HCT116 (cell line): ENCODE measurements at places on chromosomes 13 and 19. TPM values are rescaled to one million over a fixed set of nuclear protein-coding genes. Genes with fewer than 3 reads are reported as not detected.

The RFX1 gene
- total RNA-seq, result 16.3 TPM

The NXNL1 gene
- total RNA-seq, result not detected

The PSG6 gene
- not detected for total RNA-seq

The PIK3R2 gene
- total RNA-seq, result 53.4 TPM

The GAS6 gene
- total RNA-seq, result 49.4 TPM

The PRR19 gene
- total RNA-seq, result 0.93 TPM

The COL4A1 gene
- 0.57 TPM for total RNA-seq

The PPP1R13L gene
- 89.1 TPM for total RNA-seq

The CEACAM21 gene
- total RNA-seq, result 0.25 TPM

The DMKN gene
- total RNA-seq, result 246 TPM

The LACC1 gene
- total RNA-seq, result 2.6 TPM

DNA sequence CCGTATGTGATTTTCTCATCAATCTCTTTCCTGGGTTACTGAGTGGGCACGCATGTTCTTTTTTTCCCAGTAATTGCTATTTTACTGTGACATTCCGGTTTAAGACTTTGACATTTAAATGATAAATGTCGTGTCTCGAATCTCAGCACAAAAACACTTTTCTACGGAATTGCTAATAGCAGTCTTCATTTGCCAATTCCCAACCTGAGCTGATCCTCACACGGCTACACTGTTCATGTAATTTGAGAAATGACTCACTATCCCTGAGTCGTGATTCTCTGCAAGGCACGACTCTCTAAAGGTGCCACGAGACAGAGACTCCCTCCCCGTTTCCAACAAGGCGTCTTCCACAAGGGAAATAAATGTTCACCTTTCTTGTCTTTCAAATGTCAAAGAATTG, 88.7 kb upstream of the USP29 start:
- no peaks in the 10 kb centered on the region for H3K27me3 ChIP-seq
- H3K4me3 ChIP-seq, result no peak overlapping the region
- DNase-seq, result no peak
- no peaks in the 10 kb centered on the region for H3K36me3 ChIP-seq

- H3K27me3 ChIP-seq, result no peaks in the 10 kb centered on the region
- no peak overlapping the region for H3K27ac ChIP-seq
- H3K4me1 ChIP-seq, result no peaks in the 10 kb centered on the region
- no peak overlapping the region for H3K4me3 ChIP-seq
Measured at GRCh38 chr13:64855506-64855905, 2374.6 kb downstream of the PCDH9 start.

GRCh38 chr13:31240921-31241320, 41.1 kb downstream of the B3GLCT start:
- no peak for DNase-seq
- no peaks in the 10 kb centered on the region for H3K27me3 ChIP-seq
- no peak overlapping the region for H3K4me3 ChIP-seq

DNA sequence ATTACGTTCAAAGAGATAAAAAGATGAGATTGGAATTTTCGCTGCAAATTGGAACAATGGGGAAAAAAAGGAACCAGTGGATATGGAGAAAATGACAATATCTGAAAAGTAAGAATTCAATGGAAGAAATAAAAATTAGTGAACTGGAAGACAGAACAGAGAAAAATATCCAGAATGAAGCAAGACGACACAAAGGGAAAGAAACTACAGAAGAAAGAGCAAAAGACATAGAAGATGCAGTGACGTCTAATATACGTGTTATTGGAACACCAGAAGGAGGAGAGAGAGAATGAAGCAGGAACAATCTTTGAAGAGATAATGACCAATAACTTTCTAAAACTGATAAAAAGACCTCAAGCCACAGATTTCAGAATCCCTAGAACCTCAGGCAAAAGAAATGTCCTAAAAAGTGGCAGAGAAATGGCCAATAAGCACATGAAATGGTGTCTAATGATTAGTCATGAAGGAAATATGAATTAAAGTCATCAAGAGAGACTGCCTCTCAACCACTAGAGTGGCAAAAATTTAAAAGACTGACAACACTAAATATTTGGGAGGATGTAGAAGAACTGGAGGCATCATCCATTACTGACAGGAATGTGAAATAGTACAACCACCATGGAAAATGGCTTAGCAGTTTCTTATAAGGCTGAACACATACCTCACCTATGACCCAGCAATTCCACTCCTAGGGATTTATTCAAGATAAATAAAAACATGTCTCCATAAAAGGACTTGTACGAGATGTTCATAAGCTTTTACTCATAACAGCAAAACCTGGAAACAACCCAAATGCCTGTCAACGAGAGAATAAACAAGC, 56.5 kb downstream of the GADD45B start:
- peak overlapping the region; percentile 41; the same call in 1 of the 2 replicates for H3K27ac ChIP-seq
- no peaks in the 10 kb centered on the region for H3K27me3 ChIP-seq
- no peaks in the 10 kb centered on the region for H3K36me3 ChIP-seq
- peak; percentile 60 for DNase-seq
- peak overlapping the region; percentile 3; the same call in 1 of the 2 replicates for H3K4me3 ChIP-seq

DNA sequence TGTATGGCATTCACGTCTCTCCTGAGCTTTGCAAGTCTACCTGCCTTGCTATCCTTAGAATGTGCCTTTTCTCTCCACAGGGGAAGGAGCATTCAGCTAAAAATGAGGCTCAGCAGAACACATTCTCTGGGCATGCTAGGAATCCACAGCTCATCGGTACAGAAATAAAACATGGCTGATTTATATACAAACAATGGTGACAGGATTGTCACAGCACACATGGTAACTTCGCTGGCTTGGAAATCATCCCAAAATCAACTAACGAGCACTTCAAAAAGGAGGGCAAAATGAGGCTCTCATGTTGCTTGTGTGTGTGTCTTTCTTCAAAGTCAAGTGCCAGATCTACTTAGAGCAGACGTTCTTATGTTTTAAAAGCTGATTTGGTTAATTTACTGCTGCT, 373.0 kb downstream of the FGF14 start:
- no peaks in the 10 kb centered on the region for H3K27me3 ChIP-seq
- H3K4me1 ChIP-seq, result no peaks in the 10 kb centered on the region
- H3K36me3 ChIP-seq, result no peaks in the 10 kb centered on the region
- H3K27ac ChIP-seq, result no peak overlapping the region
- no peak overlapping the region for H3K4me3 ChIP-seq
- no peak for DNase-seq

GRCh38 chr19:48471836-48472235, 2.7 kb downstream of the CYTH2 start:
- DNase-seq, result no peak
- H3K27ac ChIP-seq, result no peak overlapping the region
- no peak overlapping the region for H3K4me3 ChIP-seq
- no peaks in the 10 kb centered on the region for H3K27me3 ChIP-seq
- H3K4me1 ChIP-seq, result peaks cover 20% of the 10 kb centered on the region

- no peak overlapping the region for H3K4me3 ChIP-seq
- H3K27me3 ChIP-seq, result no peaks in the 10 kb centered on the region
- no peak overlapping the region for H3K27ac ChIP-seq
- H3K36me3 ChIP-seq, result no peaks in the 10 kb centered on the region
Measured at GRCh38 chr13:88932950-88933349, 1261.8 kb downstream of the SLITRK5 start.

GRCh38 chr13:44271915-44272341, 101.7 kb upstream of the SERP2 start:
- no peaks in the 10 kb centered on the region for H3K4me1 ChIP-seq
- H3K36me3 ChIP-seq, result no peaks in the 10 kb centered on the region
- no peaks in the 10 kb centered on the region for H3K27me3 ChIP-seq
- DNase-seq, result no peak
- no peak overlapping the region for H3K4me3 ChIP-seq
- no peak overlapping the region for H3K27ac ChIP-seq

- no peaks in the 10 kb centered on the region for H3K27me3 ChIP-seq
- no peak overlapping the region for H3K4me3 ChIP-seq
- DNase-seq, result no peak
- no peaks in the 10 kb centered on the region for H3K4me1 ChIP-seq
Measured at GRCh38 chr13:21595546-21595822, 8.5 kb downstream of the MICU2 start.

- no peaks in the 10 kb centered on the region for H3K36me3 ChIP-seq
- peaks cover 7% of the 10 kb centered on the region for H3K27me3 ChIP-seq
- no peak overlapping the region for H3K4me3 ChIP-seq
- DNase-seq, result no peak
- H3K4me1 ChIP-seq, result no peaks in the 10 kb centered on the region
Measured at GRCh38 chr13:102504002-102504401, 92.8 kb upstream of the TPP2 start.

DNA sequence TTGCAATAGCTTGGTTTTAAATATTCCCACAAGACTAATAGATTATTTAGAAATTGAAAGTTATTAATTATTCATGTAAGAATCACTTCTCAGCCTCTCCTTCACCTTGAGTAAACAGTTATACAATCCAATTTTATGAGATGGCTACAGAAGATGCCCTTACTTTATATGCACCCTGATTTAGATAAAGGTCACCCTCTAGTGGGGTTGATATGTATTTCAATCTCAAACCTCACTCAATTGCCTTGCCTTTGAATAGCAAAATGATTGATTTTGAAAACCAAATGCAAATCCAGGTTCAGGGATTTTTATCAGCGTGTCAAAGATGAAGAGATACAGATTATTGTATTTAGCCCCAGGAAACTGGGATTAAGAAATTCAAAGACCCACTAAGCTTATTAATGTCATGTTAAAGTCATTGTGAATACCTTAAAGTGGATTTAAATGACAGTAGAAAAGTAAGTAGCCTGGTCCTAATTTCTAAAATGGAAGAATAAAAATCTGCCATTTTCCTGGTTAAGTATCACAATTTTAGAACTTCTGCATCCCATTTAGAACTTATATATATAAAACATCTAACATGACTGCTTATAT, 305.1 kb downstream of the ITGBL1 start:
- no peaks in the 10 kb centered on the region for H3K36me3 ChIP-seq
- H3K4me1 ChIP-seq, result no peaks in the 10 kb centered on the region
- DNase-seq, result no peak
- H3K27ac ChIP-seq, result no peak overlapping the region
- no peaks in the 10 kb centered on the region for H3K27me3 ChIP-seq

DNA sequence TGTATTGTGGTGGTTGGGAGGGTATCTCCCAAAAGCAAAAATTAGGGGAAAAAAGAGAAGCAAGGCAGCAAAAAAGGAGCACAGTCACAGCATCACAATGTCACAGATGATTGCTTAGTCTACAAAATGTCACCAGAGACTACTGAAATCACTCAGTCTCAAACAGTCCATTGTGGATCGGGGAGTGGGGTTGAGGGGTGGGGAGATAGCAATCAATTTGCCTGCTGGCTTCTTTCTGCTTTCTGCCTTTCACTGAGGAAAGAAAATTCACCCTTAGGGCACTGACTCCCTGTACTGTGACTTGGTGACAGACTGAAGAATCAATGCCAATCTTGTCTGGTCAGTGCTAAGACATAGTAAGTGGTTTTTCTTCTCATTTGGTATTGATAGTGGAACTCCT, 2127.1 kb upstream of the PCDH20 start:
- no peak overlapping the region for H3K27ac ChIP-seq
- DNase-seq, result no peak
- H3K27me3 ChIP-seq, result no peaks in the 10 kb centered on the region

- H3K36me3 ChIP-seq, result no peaks in the 10 kb centered on the region
- peaks cover 3% of the 10 kb centered on the region; the same call in 1 of the 2 replicates for H3K4me1 ChIP-seq
- H3K4me3 ChIP-seq, result no peak overlapping the region
- H3K27me3 ChIP-seq, result peaks cover 31% of the 10 kb centered on the region
Measured at GRCh38 chr19:29216021-29216420, 3.1 kb upstream of the UQCRFS1 start.

DNA sequence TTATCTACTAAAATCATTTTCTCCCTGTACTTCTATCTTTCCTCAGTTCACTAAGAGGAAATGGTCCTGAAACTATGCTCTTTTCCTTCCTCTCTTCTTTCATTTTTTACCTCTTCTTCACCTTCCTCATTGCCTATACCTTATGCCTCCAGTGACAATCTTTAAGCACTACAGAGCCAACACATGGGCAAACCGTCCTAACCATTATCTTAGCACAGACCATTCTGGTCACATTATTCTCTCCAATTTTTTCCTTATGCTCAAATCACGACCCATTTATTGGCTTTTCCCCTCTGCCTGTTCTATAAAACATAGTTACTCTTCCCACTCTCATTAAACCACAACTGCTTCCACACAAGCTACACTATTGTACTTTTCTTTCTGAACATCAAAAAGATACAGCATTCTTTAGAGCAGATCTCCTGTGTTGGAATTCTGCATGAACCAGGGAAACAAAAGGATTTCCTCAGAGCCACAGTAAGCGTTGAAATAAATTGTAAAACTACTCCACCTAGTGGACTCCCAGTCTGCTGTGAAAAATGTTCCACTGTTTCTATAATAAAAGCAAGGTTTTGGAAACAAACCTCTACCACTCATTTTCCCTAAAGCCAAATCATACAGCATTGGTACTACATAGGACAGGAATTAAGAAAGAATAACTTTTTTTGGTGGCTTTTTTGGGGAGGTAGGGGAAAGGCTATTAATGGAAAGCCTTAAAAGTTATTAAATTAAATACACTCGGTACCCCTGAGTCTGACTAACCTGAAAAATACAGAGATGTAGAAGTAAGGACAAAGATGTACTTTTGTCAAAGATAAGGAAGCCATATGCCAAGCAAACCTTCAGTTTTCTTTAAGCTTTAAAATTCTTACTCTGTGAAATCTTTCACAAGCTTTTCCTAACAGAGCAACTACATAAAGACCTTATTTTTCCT, 19.5 kb downstream of the NUFIP1 start:
- H3K27me3 ChIP-seq, result no peaks in the 10 kb centered on the region
- no peak overlapping the region for H3K4me3 ChIP-seq
- H3K27ac ChIP-seq, result no peak overlapping the region
- peaks cover 12% of the 10 kb centered on the region; the same call in 1 of the 2 replicates for H3K36me3 ChIP-seq
- peak; percentile 26 for DNase-seq

GRCh38 chr13:34312578-34312977, 494.6 kb downstream of the RFC3 start:
- no peaks in the 10 kb centered on the region for H3K4me1 ChIP-seq
- no peak for DNase-seq
- no peaks in the 10 kb centered on the region for H3K27me3 ChIP-seq
- H3K27ac ChIP-seq, result no peak overlapping the region
- no peaks in the 10 kb centered on the region for H3K36me3 ChIP-seq

DNA sequence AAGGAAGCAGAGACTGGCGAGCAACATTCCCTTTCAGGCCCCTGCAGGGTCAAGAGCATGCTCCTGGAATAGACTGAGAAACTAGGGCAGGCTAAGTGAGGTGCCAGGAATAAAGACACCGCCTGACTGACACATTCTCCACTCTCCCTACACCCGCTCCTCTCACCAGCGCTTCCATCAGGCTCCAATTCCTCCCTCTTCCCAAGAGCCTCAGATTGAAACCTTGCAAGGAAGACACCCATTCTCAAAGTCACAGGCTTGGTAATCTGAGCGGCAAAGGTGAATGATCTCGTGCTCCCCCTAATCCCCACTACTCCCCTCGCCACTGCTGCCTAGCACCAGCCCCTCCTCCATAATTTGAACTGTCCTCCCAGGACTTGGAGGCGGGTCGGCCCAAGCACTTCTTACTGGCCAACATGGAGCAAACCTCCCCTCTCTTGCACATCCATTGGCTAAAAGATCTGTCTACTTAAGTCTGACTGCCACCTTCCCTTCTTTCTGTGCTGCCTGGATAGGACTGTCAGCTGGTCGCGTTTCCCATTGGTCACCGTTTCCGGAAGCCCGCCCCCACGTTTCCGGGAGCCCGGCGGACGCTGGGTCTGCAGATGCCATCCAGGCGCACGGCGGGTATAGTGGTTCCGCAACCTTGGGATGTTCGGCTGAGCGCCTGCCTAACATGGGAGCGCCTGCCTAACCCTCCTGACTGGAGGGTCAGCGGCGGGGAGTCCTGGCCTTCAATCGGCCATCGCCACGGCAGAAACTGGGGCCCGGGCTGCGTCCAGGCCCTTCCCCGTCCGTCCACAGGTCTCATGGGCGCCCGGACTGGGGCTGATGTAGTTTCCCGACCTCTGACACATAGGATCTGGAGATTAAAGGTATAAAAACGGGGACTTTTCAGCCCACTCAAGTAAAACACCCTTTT, 33.6 kb downstream of the ZNF383 start:
- no peak for DNase-seq
- no peaks in the 10 kb centered on the region for H3K27me3 ChIP-seq
- H3K27ac ChIP-seq, result no peak overlapping the region
